ENCODE measurements at places on chromosomes 12 and 14.

DNA sequence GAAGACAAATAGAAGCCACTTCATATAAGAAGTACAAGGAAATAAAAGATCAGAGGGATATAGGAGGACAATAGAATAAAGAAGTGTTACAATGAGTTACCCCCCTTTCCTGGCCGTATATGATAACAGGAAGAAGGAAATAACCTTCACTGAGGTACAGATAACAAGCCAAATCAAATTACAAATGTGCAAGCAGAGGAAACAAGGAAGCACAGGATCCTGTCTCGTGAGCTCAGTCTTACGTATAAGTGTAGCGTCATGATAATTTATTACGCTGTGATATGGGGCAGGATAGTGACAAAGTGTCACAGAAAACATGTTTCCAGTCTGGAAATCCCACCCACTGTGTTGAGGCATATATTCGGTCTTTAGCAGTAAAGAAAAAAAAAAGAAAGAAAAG, 26.5 kb downstream of the CRACR2A start:
- no peak for DNase-seq

- no peak for DNase-seq
These were observed 7.3 kb upstream of the RESF1 start for GRCh38 chr12:31951939-31952338.

- no peak for DNase-seq
These were observed 140.7 kb upstream of the NOVA1 start for GRCh38 chr14:26738571-26738970.

DNA sequence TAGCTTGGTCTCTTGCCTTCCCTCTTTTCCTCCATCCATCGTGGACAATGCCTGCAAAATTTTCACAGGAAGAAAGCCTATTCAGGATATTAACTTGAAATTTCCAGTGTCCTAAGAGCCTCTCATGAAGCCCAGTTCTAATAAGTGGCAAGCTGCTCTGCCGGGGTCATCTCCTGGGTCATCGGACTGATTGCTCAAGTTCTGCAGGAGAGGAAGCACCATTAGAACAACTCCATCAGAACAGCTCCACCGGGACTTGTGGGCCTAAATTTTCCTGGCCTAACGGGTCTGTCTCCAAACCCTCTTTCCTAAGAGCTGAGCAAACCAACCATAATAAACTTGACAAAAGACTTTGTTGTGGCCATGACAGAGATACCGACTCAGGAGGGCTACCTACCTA, 13.9 kb downstream of the ERG28 start:
- DNase-seq: no peak

DNA sequence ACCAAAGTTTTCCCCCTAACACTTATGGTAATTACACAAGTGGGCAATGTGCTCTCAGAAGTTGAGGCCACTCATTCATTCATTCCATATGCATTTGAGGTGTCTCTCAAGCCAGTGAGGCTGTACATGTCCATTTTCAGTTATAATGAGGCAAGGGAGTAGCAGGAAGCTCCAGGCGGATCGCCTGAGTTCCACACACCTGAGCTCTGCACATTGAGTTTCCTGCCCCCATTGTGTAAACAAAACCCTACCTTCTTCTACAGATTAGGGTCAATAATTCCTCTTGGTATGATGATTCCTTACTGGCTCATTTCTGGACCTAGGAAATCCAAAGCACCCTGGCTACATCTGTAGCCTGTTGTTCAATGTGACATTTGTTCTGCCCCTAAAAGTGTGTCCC, 555.3 kb downstream of the MED13L start:
- no peak for DNase-seq

GRCh38 chr12:65494537-65494936, 216.1 kb downstream of the MSRB3 start:
- DNase-seq: no peak

GRCh38 chr14:24115422-24116127, 826 bp upstream of the NRL start:
- no peak for DNase-seq

GRCh38 chr14:29654901-29655550, 272.6 kb downstream of the PRKD1 start:
- DNase-seq: no peak

DNA sequence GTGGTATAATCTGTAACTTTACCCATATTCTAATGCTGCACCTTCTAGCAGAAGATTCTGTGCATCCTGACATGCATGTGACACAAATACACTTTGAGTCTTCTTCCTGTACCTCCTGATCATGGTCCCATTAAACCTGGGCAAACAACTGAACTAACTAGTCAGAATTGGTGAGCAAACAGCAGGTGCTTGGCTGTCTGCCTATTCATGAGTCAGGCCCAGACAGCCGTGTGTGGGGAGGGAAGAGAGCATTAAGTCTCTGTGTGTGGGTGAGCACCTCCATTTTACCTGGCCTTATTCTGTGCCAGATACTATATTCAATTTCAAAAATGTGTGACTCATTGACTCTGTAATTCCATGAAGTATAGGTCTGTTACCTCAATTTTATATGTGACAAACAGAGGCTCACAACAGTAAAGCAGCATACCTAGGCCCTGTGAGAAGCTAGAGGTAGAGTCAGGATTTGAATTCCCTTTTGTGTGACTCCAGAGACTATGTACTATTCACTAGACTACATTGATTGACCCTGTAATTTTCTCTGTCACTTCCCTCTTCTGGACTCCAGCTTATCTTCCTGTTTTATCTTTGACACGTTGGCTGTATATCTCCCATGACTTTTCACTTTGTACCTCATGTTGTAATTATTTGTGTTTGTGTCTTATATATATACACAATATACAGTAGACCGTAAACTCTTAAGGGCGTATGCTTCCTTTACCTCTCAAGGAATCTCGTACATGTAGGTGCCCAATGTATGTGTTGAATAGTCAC, 32.2 kb downstream of the SUSD6 start:
- peak; percentile 53 for DNase-seq

GRCh38 chr12:27233814-27234213, 10.3 kb upstream of the STK38L start:
- DNase-seq: no peak

DNA sequence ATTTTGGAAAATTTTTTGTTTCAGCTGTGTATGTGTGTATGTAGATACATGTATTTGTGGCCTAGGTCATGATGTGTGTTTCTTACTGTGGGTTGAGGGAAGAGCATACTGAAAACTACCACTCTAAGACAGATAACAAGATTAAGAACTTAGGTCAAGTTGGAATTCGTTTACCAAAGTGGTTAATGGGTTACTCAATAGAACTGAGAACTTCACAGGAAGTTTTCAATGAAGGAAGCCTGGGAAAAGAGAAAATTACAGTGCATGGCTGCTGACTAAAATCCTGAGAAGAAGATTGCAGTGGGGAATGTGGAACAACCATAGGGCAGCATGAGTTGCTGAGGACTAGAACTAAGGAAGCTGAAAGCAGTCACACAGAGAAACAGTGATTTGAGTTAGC, 21.4 kb upstream of the FOXG1 start:
- DNase-seq: no peak

DNA sequence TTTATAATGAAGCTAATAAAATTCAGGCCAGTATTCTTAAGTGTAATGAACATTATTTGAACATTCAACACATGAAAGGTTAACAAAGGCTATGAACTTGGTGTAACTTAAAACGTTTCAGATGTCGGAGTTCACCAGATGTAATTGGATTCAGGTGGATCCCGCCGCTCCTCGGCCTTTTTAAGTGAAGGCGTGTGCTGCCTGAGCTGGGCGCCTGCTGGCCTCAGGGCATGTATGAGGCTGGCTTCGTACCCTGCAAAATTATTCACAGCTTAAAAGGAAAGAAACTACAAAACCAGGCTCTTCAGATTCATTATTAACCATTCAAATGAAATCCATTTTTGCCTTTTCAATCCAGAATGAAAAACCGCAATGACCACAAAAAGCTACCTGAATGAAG, 69.9 kb downstream of the WIF1 start:
- DNase-seq: no peak

DNA sequence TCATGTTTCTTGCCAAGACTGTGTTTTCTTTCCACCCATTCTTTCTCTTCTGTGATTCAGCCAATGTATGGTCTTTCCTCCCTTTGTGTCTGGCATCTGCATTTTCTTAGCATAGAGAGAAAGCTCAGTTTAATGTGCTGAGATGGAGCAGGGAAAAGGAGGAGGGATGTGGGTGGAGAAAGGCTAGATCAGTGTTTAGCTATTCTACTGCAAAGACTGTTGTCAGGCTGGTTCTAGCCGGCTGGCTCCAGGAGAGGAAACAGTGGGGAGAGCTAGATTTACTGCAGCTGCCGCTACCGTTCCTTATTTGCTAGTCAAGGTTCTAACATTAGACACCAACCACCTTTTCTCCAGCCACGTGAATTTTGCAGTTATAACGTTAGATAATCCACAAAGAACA, 5.2 kb upstream of the RIMKLB start:
- peak; percentile 50 for DNase-seq

- DNase-seq: no peak
These were observed 9.3 kb upstream of the PTHLH start for GRCh38 chr12:27981874-27982273.

GRCh38 chr12:61676520-61676919, 583.7 kb upstream of the USP15 start:
- DNase-seq: no peak

DNA sequence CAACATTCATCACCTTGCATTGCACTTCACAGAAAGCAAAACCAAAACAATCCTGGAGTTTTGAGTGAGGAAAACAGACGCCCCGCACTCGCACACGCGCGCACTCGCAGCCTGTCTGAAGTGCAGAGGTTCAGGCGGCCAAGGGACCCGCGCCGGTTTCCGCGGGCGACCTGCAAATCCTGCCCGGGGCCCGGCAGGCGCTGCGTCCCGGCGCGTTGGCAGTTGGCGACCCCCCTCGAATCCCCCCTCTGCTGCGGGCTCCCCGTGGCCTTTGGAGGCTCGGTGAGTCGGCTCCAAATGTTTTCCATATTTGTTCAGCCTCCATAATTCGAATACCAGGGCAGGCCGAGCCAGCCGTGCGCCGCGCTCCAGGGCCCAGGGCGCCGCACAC, at the start of gene SSPN:
Gene SSPN (plus strand): TSS at position 324 of the 391 bp plus-strand sequence. CDS start 100 bp downstream, outside the sequence.
- DNase-seq: no peak

GRCh38 chr12:9673404-9674225, 4.1 kb downstream of the CLEC2D start:
- peak; percentile 70 for DNase-seq

- DNase-seq: no peak
These were observed 2.8 kb downstream of the CARMIL3 start for GRCh38 chr14:24054646-24055045.

DNA sequence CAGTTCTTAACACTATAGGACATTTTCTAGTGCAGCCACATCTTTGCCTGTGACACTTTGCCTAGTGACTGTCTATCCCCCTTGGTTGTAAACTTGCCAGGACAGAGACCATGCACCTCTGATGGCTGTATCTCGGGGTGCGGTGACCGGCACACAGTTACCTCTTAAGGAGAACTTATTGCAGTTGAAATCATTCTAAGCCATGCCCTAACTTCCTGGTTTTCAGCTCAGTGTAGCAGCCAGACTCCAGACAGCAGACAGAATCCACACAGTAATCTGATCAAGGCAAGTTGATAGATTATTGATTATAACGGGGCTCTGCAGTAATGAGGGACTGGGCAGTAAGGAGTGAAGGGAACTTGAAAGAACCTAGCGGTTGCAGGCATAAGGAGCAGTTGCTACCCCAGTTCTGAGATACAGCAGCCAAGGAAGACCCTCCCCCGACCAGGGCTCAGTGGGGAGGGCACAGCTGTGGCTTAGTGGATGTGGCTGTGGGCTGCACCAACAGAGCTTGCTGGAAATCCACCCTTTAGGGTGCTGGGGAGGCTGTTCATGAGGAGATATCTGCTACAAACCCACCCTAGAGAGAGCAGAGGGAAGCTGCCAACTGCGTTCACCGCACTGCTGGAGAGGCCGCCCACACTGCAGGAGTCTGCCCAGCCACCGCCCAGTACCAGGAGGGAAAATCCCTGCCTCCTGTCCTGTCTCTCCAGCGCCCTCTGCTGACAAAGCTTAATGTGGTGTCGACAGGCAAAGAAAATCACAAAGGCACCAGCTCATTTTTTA, 58.2 kb upstream of the BEGAIN start:
- DNase-seq: peak; percentile 73

DNA sequence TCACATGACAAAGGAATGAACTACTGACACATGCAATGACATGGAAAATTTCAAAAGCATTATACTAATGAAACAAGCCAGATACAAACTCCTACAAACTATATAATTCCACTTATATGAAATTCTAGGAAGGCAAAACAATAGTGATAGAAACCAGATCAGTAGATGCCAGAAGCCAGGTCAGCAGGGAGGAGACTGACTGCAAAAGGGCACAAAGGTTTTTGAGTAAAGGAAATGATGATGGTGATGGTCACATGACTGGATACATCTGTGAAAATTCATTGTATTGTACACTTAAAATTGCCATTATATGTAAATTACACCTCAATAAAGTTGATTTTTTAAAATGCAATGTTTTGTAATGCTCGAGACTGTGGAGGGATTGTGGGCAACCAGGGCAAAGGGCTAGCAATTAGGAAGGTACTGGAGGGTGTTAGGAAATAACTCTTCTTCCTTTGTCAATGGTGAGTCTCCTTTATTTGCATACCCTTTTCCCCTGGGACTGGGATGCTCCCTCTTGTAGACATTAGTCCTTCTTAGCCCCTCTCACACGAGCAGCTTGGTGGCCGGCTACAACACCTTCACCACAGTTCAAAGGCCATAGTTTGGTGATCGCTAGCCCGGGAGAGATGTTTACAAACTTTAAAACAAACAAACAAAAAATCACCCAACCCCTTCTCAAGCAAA, 6.7 kb upstream of the PRPF40B start:
- no peak for DNase-seq

- DNase-seq: no peak
These were observed 139.2 kb downstream of the RBM19 start for GRCh38 chr12:113826805-113827538.

- no peak for DNase-seq
These were observed 76.0 kb downstream of the WDR20 start for GRCh38 chr14:102215576-102216250.

DNA sequence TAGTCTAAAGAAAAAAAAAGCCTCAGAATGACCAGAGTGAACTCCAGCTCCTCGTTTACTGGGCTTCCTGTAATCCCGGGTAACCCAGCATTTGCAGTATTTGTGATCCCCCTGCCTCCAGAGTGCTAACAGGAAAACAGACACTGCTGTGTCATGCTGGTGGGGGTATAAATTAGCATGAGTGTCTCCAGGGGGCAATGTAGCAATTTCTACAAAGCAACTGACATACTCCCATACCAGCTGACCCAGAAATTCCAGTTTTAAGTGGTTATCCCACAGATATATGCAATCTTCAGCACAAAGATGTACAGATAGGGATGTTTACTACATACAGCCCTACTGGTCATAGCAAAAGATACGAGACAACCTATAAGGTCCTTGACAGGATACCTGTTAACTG, 18.8 kb downstream of the TTC7B start:
- peak; percentile 45 for DNase-seq

DNA sequence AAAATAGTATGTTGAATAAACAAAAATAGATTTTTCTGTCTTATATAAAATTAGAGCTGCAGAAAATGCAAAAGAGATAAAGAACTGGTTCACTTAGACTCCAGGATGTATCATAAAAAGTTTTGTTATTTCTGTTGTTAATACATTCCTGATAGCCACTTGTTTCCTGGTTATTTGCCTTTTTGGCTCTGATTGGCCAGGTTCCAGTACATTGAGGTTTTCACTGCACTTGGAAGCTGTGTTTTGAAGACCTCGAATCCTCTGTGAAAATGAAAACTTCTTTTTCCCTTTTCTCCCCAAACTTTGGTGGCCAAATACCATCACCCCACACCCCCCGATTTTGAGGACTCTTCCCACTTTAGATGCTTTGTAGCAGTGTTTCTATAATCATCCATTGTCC, 525.3 kb downstream of the MED13L start:
- no peak for DNase-seq

Measured in hematopoietic multipotent progenitor cell (in vitro differentiated cells).